Activated CD4-positive, alpha-beta memory T cell treated with anti-CD3 and anti-CD28 coated beads for 36 hours (primary cell): ENCODE measurements at places on chromosomes 11 and 22. TPM values are rescaled to one million over a fixed set of nuclear protein-coding genes. Genes with fewer than 3 reads are reported as not detected.

Gene SHISAL1
- not detected for total RNA-seq

Gene CD3E
- total RNA-seq: 476 TPM

Gene APOL3
- total RNA-seq: 63.9 TPM

Gene JHY
- 1.7 TPM for total RNA-seq
